ENCODE measurements at places on chromosomes 2 and 18.

- no peak for DNase-seq
Measured at GRCh38 chr2:38271697-38272096, 105.4 kb downstream of the ATL2 start.

GRCh38 chr2:188997263-188997662 is 23.1 kb downstream of the COL3A1 start:
- DNase-seq: no peak

DNA sequence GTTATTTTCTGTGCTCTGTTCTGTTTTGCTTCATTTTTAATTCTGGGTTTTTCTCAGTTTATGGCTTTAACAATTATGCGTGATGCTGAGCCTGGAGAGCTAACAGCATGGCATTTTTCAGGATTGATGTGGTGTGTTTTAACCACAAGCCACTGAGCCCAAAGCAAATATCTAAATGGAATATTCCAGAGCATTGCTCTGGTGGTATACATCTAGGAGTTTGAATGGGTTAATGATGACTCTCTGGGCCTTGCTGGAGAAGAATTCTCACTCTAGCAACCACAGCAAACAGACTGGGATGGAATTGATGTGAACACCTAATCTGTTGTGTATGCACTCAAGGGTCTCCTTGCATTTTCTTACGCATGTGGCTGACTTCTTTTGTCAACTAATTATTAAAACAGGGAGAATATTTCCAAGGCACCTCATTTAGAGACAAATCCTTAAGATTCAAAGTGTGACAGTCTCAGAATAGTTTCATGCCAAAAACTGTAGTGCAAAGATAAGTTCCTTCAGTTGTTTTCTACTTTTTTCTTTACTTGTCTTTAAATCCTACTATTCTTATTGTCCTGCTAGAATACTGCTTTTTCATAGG is 164.0 kb downstream of the DTNA start:
- no peak for DNase-seq

GRCh38 chr2:18643326-18644114 is 54.2 kb upstream of the NT5C1B start:
- no peak for DNase-seq

DNA sequence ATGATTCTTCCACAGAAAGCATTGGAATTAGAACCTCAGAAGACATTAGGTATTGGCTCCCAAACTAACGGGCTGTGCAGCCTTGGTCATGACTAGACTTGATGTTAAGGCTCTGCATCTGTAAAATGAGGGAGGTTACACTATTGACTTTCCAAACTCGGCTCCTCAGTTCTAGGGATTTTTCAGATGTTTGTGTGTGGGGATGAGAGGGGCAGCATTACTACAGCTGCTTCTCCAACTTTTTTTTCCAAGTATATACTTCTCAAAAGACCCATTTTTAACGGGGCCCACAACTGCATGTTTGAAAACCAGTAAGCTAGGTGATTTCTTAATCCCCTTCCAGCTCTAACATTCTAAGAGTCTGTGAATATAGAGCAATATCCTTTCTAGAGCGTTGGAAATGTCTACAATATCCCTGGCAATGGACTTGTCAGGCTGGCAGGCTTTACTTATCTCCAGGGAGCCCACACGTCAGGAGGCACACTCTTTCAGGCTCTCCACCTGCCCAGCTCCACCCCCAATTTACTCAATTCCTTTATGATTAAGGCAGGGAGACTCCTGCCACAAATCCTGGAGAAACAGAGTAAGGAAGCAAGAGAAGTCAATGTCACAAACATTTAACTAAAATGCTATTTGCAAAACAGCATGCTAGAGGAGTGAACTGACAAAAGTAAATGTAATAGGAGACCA is 844 bp upstream of the MPV17 start:
- DNase-seq: no peak

Measured in stimulated activated CD8-positive, alpha-beta memory T cell treated with anti-CD3 and anti-CD28 coated beads, Interleukin-2, amount 100 ng/mL, for 1 hour (primary cell).